ENCODE measurements at places on chromosomes 2 and 18.

GRCh38 chr2:18837240-18837639 lies 247.9 kb upstream of the NT5C1B start:
- DNase-seq, result no peak

DNA sequence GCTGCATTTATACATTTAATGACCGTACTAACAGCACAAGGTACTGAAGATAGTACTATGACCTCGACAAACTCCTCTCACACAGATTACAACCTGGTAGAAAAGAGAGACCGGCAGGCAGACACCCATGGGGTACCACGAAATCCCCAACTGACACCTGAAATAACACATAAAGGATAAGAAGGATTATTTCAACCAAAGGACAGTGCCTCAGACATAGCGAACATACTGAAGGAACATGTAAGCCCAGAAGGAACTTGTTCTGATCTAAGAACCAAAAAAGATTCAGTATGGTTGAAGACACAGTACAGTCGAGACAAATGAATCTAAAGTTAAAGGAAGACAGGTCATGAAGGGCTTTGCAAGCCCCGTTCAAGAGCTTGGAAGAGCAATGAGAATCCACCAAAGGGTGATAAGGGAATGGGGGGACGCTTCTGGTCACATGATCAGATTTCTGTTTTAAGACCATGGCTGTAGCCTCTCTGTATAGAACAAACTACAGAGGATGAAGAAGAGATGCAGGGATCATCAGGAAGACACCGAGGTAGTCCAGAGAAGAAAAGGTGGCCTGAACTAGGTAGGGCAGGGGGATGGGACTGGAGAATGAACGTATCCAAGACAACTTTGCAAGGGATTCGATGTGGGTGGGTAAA lies 902 bp downstream of the MCFD2 start:
- no peak for DNase-seq

GRCh38 chr2:159206736-159207380 lies 79.6 kb downstream of the WDSUB1 start:
- no peak for DNase-seq

- DNase-seq, result no peak
These were observed 2.2 kb downstream of the STAMBP start for GRCh38 chr2:73830871-73831401.

GRCh38 chr18:10400534-10401307 lies 53.7 kb upstream of the APCDD1 start:
- no peak for DNase-seq

- DNase-seq, result no peak
These were observed 48.5 kb upstream of the CTDP1 start for GRCh38 chr18:79631096-79631507.

- no peak for DNase-seq
These were observed 45.5 kb downstream of the FANCL start for GRCh38 chr2:58195662-58196061.

DNA sequence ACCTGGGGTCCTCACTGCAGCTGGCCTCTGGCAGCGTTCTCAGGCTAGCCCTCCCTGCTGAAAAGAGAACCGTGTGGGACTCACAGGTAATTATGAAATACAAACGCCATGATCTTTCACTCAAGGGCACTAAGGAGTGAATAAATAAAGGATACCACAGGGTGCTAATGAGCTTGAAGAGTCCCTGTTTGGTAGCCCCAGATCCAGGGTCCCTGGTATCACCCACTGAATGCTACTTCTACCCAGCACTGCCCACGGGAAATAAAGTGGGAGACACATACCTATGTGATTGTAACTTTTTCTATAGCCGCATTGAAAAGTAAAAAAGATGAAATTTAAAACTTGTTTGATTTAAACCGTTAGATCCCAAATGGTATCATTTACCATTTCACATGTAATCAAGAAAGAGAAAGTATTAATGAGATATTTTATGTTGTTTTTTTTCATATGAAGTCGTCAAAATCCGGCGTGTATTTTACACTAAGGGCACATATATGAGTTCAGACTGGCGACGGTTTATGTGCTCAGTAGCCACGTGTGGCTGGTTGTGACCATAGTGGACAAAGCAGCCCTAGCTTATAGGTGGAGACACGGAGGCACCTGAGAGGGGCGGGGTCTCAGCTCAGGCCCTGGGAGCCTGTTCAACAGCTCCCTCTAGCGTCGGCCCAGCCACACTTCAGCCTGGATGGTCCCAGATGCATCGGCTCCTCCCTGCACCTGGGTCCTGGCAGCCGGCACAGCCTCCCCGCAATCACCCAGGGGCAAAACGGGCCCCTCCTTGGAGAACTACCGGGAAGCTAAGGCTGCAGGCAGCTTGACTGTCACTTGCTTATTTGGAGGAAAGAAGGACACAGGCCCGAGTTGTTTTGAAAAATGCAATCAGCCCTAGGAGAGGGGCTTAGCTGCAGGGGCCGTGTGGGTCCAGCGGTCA lies 39.2 kb downstream of the ODC1 start:
- DNase-seq, result peak; percentile 62

DNA sequence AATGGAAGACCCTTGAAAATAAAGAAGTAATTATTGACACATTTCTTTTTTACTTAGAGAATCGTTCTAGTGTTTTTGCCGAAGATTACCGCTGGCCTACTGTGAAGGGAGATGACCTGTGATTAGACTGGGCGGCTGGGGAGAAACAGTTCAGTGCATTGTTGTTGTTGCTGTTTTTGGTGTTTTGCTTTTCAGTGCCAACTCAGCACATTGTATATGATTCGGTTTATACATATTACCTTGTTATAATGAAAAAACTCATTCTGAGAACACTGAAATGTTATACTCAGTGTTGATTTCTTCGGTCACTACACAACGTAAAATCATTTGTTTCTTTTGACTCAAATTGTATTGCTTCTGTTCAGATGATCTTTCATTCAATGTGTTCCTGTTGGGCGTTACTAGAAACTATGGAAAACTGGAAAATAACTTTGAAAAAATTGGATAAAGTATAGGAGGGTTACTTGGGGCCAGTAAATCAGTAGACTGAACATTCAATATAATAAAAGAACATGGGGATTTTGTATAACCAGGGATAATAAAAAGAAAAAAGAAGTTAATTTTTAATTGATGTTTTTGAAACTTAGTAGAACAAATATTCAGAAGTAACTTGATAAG lies 3.3 kb downstream of the PMAIP1 start:
- no peak for DNase-seq

DNA sequence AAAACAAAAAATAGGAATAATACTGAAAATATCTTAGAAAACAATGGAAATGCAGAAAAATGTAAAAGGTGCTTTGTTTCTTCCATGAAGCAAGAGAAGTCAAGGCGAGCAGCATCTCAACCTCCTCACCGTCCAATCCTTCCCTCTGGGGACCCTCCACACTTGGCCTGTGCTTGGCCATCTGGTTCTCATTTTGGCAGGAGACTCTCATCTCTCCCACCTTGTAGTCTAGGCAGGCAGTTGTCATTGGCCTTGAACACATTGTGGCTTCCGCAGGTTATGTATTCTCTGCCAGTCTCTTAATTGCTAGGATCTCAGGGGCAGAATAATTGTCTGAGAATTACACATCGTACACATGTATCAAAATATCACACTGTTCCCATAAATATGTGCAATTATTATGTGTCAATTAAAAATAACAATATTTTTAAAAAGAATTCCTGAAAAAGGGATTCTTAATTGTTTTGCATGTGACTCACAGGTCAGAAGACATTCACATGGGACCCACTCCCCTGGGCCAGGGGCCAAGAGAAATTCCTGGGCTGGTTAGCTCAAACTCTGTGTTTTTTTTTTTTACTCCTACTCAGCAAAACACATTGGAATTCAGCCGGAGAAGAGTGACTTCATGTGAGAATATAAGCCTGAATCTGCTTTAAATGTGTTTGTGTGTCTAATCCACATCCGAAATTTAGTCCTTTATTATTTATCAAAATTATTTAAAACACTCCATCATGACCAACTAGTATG lies 14.0 kb upstream of the ANKRD62 start:
- DNase-seq, result no peak

- no peak for DNase-seq
These were observed 303.4 kb upstream of the NRXN1 start for GRCh38 chr2:51335087-51336058.

- no peak for DNase-seq
These were observed 105.2 kb upstream of the ZNF521 start for GRCh38 chr18:25457126-25457525.

- peak; percentile 2 for DNase-seq
These were observed 11.9 kb upstream of the CRYGA start for GRCh38 chr2:208175069-208175839.

DNA sequence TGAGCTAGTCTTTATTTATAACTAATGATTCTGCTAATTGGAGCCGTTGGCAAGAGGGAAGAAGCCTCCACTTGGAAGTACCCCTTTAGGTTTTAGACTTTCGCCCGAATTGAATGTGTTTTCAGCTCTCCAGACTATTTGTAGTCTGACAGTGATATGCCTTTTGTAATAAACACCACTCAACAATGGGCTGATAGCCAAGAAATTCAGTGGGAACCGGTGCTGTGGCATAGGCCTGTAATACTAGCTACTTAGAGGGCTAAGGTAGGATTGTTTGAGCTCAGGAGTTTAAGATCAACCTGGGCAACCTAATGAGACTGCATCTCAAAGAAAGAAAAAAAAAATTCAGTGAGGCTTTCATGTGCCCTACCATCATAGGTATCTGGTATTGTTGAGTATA lies 13.6 kb upstream of the ZSCAN30 start:
- no peak for DNase-seq

GRCh38 chr2:240481720-240482119 lies 46.3 kb downstream of the GPC1 start:
- no peak for DNase-seq

- DNase-seq, result no peak
These were observed 594 bp downstream of the FAM161A start for GRCh38 chr2:61853086-61853846.

DNA sequence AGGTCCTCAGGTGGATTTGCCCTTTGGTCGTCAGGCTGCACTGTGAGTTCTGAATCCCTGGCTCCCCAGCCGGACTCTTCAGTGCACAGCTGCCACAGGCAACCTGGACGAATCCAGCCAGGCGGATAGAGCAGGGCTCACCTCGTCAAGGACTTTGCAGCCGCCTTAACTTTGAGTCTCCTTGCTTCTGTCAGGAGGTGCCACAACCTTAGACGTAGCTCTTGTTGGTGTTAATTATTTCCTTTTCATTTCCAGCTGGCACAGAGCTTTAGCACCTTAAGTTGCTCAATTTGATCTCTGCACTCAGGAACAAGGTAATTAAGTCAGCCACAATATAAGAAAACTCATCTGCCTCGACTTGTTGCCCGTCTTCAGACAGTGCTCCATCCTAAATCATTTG lies 17.7 kb downstream of the SMIM21 start:
- DNase-seq, result no peak

DNA sequence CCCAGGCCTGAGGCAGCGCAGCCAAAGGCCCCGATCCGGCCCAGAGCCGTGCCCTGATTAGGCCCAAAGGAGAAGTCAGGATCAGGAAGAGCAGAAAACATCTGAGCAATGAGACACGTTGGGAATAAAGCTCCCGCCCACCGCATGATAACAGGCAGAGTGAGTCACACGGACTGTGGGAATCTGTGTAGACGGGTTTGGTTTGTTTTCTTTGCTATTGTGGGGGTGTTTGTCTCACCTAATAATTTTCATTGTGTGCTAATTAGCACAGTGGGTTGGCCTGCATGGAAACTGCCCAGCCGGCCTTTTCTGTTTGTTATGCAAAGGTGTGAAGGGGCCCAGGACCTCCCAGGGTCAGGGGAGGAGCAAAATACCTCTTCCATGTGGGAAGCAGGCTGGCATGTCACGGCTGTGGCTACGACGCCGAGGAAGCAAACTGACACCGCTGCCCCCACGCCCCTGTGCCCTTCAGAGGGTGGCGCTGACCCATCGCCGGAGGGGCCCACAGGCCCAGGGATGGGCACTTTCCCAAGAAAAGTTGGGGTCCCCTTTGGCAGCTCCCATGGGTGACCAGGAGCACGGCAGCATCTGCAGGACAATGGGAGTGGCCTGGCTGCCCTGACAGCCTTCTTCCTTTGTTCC lies 68.4 kb upstream of the CTDP1 start:
- DNase-seq, result no peak

GRCh38 chr2:122749405-122749804 lies 994.0 kb downstream of the TSN start:
- no peak for DNase-seq

DNA sequence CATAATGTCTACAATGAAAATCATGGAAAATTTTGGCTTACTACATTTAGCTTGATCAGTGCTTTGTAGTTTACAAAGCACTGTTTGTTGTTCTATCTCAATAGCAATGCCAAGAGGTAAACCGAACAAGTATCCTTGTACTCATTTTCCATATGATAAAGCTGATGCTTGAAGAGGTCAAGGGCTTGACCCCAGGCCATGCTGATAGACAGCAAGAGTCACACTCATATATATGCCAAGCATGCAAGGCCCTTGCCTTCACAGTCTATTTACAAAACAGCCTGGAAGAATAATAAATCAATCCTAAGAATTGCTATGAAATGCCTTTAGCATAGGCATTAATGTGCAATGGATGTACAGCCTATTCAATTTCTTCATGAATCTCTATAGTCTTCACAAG lies 71.8 kb downstream of the SLC8A1 start:
- DNase-seq, result no peak

DNA sequence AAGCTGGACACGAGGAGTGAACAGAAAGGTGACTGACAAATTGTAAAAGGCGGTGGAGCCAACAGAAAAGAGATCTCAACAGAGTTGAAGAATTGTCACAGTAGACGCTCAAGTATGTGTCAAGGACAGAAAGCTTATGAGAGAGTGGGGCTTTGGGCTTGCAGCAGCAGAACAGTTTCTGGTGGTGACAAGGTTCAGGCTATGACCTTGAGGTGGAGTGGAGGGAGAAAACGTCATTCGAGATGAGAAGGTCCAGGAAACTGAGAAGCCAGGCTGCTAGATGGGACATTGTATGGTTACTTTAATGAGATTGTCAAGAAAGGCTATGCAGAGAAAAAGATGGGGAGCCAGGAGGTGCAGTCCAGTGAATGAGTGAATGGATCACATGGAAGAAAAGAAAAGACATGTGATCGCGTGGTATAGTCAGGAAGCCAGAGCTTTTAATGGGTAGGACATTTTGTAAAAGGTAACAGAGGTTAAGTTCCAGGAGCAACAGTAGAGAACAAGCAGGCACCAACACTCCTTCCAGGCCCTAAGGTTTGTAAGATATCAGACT lies 91.1 kb upstream of the EPC2 start:
- no peak for DNase-seq

GRCh38 chr2:95383635-95384027 lies 18.9 kb upstream of the FAHD2A start:
- no peak for DNase-seq

GRCh38 chr2:70182689-70183088 lies 8.1 kb downstream of the C2orf42 start:
- no peak for DNase-seq

All from T-helper 22 cell (primary cell).